ENCODE measurements at places on chromosomes 12 and 14. TPM values are rescaled to one million over a fixed set of nuclear protein-coding genes. Genes with fewer than 3 reads are reported as not detected.

DNA sequence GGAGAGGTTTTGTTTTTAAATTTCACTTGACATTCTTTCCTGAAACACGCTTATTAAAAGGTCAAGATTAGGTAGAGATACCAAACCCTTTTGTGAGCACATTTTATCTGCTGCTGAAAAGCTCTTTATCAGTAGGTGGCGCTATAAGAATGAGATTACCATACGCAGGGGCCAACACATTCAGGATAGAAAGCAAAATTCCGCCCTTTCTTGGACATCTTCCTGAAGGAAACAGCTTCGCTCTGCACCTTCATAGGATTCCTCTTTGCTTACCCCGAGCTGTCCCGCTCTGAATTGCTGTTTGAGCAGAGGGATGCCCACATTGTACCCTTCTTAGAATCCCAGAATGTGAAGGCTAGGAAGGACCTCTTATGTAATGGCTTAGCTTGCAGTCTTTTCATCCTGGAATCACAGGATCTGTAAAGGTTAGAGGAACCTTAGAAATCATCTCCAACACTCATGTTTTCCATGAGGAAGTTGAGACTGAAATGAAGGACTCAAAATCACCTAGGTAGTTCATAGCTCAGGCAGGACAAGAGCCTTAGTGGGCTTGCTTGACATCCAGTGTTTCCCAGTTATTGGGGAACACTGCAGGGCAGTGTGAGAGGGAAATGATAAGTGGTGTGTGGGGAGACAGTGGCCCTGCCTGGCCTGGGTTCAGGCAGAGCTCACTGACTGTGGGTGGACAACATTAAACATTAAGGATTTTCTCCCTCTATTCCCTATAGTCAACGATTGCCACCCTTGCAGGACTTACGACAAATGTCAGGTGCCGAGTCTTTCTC lies 38.7 kb upstream of the CRY1 start:
- no peak overlapping the region for H3K27ac ChIP-seq
- peaks cover 5% of the 10 kb centered on the region for H3K4me1 ChIP-seq
- no peak overlapping the region for H3K4me3 ChIP-seq
- H3K36me3 ChIP-seq = no peaks in the 10 kb centered on the region
- no peak for DNase-seq
- H3K27me3 ChIP-seq = no peaks in the 10 kb centered on the region

- H3K27me3 ChIP-seq = peaks cover 9% of the 10 kb centered on the region
- H3K27ac ChIP-seq = no peak overlapping the region
- no peak for DNase-seq
- H3K4me3 ChIP-seq = no peak overlapping the region
These were observed 597 bp downstream of the SVOP start for GRCh38 chr12:109020146-109020795.

Gene SBNO1
- 18.2 TPM for total RNA-seq

DNA sequence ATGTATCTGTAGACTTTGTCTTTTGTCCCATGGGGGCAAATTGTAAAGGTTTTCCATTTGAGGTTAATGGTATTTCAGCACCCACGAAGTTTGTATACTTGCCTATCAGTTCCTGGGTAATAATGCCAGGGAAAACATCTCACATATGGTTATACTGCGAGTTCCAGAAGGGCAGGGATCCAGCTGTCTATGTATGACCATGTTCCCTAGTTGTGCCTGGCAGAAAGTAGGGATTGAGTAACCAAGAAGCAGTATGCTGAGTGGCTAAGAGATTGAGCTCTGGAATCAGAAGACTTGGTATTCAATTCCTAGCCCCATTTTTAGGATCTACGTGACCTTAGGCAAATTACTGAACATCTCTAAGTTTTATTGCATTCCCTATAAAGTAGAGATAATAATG lies 173.2 kb upstream of the PWP1 start:
- no peaks in the 10 kb centered on the region for H3K36me3 ChIP-seq
- H3K4me3 ChIP-seq = no peak overlapping the region
- no peak for DNase-seq
- no peak overlapping the region for H3K27ac ChIP-seq
